Stimulated activated CD4-positive, alpha-beta T cell treated with anti-CD3 and anti-CD28 coated beads, Interleukin-1b, Interleukin-23, amount 100 ng/mL, for 48 hours (primary cell): ENCODE measurements at places on chromosomes 2 and 18.

DNA sequence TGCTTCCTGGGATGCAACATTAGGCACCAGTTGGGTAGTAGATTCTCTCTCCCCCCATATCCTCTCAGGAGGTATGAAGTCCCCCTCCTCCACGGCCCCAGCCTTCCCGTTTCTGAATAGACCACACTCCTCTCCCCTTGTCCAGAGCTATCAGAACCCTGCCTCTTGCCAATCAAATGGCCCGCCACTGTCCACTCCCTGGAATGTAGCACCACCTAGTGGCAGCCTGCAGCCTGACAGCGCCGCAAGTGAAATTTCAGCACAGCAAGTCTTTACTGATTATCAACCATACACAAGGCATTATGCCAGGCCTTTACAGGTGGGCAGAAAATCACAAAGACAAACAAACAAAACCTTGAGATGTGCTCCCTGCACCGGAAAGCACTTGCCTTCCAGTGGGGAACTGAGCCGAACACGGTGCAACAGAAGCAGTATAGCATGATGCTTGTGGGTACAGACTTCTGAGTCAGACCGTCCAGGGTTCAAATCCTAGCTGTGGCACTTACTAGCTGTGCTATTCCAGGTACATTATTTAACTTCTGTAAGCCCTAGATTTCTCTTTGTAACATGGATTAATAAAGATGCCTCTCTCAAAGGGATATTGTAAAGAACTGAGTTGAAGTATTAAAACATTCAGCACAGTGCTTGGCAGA, 174.0 kb downstream of the SMAD2 start:
- peak; percentile 44 for DNase-seq

DNA sequence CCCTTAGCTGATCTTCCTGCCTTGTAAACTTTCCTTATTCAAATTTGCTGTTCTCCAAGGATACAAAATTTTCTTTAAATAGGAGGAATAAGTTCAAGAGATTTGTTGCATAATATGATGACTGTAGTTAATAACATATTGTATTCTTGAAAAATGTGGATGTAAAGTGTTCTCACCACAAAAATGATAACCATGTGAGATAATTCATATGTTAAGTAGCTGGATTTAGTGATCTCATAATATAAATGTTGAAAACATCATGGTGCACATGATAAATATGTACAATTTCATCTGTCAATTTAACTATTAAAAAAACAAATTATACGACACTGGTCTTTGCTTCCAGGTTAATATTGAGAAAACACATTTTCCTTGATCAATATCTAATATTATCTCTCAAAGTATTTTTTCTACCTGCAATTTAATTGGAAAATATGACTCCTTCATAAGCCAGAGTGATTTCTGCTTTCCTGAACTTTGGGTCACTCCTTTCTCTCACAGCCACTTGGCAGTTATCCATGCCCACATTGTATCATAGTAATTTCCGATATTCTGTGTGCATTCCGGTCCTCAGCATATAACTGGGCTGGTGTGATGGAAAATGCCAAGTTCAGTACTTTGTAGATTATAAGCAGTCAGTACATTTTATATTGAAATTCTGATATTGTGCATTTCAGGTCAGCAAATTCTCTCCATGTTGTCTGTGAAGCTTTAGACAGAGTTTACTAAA, 152.6 kb downstream of the GULP1 start:
- no peak for DNase-seq

DNA sequence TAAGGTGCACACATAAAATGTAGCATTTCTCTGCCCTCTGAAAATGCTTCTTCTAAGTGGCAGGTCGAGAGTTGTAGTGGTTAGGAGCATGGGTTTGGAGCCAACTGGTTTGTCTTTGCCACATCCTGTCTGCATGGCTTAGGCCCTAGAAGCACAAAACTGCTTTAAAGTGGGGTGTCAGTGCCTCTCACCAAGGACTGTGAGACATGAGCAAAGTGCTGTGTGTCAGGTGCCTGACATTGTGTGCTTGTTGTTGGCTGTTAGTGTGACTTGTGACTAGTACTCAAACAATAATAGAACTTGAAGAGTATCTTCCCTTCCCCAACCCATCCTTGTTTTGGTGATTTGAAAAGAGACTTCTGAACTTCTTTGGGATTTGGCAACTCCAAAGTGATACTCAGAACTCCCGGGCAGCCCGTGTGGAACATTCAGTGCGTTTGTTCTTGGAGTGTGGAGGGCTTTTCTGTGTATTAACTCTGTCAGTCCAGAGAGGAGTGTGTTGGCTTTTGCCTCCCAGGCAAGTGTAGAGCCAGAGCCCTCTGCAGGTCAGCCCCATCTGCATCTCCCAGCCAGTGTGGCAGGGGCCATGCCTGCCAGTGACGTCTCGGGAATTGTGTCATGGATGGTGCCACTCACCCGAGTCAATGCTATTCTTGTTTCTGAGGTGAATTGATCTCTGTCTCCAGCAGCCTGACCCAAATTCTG, 5.0 kb downstream of the MGAT5 start:
- peak; percentile 45 for DNase-seq

GRCh38 chr2:204112084-204112770, 175.7 kb downstream of the ICOS start:
- DNase-seq: no peak

GRCh38 chr18:33835419-33835818, 257.4 kb downstream of the ASXL3 start:
- no peak for DNase-seq

DNA sequence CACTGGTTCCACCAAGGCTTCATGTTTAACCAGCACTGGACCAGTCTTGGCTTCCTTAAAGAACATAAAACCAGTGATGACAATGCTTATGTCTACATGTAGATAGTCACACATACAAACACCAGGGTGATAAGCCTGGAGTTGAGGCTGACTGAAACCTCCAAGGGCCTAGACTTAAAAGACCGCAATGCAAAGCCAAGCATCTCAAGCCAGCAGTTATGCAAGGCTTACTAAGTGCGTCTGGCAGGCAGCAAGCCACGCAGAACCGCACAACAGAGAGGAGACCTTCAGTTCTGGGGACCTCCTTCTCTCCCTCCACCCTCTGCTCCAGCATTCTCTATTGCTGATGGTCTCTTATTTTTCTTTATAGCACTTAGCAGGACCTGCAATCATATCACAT, 63.2 kb upstream of the ACAA2 start:
- DNase-seq: no peak

GRCh38 chr2:195932-196331, 67.9 kb downstream of the SH3YL1 start:
- no peak for DNase-seq

GRCh38 chr18:35577045-35577848, 4.3 kb upstream of the GALNT1 start:
- DNase-seq: peak; percentile 48

DNA sequence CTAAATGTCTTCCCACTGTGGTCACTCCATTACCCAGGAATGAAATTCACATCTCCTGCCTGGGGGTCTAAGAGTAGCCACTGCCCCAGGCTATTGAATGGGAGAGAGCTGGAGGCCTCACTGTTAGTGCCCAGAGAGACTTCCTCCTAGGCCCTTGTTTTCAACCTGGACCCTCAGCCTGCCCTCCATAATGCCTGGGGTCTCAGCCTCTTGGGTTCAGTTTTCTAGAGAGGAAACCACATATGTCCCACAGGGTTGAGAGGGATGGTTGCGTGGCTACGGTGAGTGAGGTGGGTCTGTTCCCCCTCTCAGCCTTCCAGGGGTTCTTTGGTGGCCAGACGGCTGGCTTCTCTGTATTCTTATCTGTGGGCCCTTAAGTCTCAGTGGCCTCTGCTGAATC, 43.4 kb downstream of the SPATS2L start:
- DNase-seq: no peak

DNA sequence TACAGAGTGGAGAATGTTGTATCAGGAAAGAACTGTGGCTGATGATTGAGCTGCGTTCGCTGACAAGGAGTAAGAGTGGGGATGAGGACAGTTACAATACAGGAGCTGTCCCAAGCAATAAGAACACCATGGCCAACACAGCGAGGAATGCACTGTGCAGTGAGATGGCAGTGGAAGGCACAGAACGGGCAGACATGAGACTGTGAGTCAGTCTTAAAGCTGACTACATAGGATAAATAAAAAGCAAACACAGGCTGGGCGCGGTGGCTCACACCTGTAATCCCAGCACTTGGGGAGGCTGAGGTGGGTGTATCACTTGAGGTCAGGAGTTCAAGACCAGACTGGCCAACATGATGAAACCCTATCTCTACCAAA, 89.8 kb downstream of the CABYR start:
- DNase-seq: no peak

GRCh38 chr2:24903161-24904103, 16.6 kb downstream of the ADCY3 start:
- DNase-seq: no peak

GRCh38 chr2:130289780-130290179, 52.9 kb upstream of the IMP4 start:
- DNase-seq: no peak

DNA sequence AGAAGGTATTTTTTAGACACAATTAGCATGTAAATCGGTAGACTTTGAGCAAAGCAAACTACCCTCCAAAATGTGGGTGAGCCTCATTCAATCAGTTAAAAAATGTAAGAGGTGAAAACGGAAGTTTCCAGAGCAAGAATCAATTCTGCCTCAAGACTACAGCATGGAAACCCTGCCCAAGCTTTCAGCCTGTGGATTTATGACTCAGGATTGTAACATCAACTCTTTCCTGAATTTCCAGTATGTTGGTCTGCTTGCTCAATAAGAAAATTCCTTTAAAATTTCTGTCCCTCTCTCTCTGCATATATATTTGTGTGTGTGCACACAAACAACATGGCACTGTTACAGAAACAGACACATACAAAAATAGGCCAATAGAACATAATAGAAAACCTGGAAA, 228.6 kb upstream of the DOK6 start:
- DNase-seq: no peak

- DNase-seq: no peak
Measured at GRCh38 chr2:74383254-74383653, 3.1 kb upstream of the DCTN1 start.

- DNase-seq: no peak
Measured at GRCh38 chr18:3212657-3213056, 7.1 kb downstream of the MYOM1 start.

GRCh38 chr2:144998435-144998834, 478.5 kb upstream of the ZEB2 start:
- DNase-seq: no peak

- DNase-seq: no peak
Measured at GRCh38 chr2:216220976-216221375, 111.8 kb downstream of the XRCC5 start.

DNA sequence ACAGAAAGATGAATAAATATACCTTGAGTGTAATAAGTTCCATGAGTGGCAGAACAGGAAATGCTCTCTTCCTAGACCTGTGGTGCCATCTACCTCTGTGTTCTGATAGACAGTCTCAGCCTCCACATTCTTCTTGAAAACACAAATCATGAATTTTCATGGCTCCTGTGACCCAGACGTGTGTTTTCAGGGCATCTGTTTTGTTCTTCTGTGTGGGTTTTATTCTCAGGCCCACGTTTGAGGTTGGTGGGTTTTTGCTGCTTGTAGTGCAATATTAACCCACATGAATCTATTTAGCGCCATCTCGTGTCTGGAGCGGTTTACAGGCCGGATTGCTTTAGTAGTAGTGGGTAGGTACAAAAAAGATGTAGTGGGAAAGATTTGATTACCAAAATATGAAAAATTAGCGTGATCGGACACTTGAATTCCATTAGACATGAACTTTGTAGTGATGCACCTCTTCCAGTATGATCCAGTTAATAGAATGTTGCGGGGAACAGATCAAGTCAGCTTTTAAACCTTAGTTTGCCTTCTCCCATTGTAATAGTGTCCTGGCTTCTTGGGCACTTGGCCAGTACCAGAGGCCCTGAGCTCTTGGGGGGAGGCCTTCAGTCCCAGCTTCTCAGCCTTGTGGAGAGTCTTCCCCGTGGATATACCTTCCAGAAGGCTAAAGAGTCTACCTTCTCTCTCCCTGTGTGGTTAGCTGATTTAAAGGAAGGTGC, 256.5 kb downstream of the TPGS2 start:
- no peak for DNase-seq

DNA sequence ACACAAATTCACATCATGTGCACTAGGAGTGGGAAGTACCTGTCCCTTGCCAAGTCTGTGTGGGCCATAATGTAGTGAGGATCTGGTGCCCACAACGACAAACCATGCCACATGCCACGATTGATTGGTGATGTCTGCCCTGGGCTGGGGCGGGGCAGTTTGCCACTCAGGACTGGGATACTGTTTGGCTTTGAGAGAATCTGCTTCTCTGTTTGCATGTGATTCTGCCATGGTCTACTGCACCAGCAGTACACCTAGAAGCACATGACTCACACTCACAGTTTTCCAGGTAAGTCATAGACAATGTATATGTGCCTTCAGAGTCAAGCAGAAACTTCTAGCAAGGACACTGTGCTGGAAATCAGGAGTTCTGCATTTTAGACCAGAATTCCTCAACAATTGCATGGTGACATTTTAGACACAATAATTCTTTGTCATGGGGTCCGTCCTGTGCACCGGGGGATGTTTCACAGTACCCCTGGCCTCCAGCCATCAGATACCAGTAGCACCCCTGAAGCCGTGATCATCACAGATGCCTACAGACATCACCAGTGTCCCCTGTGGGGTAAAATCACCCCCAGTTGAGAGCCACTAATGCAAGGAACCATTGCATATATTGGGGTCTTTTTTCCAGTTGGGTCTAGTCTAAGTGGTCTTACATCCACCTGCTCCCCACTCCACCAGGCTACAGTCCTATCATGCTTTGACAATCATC, 278.3 kb downstream of the EIPR1 start:
- DNase-seq: no peak

DNA sequence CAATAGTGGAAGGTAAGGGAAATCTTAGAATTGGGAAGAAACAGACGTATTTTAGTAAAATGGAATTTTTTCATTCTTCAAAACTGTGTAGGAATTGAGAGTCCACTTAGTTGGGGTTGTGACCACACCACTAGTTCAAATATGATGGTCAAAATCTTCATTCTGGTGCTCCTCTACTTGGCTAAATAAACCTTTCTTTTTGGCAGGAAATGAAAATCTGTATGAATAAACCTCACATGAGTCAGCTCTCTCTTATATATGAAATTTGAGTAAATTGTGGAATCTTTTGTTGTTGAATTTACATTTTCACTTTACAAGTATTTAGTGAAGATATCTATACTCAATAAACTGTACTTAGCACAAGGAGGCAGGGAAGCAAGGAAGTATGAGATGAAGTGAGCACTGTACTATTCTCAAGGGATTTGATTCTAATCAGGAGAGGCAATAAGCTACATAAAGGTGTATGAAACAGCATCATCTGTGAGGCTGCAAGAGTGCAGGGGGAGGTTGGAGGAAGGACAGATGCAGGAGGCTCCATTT, 20.5 kb downstream of the IL18R1 start:
- no peak for DNase-seq

DNA sequence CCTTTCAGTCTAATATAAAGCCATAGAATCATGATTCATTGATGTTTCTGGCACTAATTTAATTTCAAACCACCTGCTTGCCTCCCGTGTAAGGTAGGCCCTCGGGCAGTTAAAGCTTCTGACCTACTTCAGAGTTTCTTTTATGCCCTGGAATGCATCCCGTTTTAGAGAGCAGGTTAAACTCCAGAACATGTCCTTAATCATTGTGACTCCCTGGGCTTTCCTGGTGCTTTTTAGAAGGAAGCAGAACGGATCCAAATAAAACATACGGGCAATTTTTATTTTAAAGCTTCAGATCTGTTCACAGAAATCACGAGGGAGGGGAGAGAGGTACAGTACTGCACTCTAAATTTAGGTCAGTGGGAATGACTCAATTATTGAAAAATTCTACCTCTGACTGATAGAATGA, 134.8 kb downstream of the GCA start:
- DNase-seq: no peak
